ENCODE measurements at places on chromosomes 7 and 10.
A peak's percentile ranks its signal among the peaks of the same experiment; 100 is the strongest.

DNA sequence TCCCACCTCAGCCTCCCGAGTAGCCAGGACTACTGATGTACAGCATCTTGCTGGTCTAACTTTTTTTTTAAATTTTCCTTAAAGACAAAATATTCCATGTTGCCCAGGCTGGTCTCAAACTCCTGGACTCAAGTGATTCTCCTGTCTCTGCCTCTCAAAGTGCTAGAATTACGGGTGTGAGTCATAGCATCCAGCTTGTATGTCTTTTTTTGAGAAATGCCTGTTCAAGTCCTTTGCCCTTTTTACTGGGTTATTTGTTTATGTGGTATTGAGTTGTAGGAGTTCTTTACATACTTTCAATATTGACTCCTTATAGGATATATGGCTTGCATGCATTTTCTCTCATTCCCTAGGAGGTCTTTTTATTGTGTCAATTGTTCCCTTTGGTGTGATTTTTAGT, 486.4 kb downstream of the MAGI2 start:
- no peak for DNase-seq

GRCh38 chr10:102367441-102367840, 28.1 kb upstream of the NFKB2 start:
- DNase-seq = no peak

DNA sequence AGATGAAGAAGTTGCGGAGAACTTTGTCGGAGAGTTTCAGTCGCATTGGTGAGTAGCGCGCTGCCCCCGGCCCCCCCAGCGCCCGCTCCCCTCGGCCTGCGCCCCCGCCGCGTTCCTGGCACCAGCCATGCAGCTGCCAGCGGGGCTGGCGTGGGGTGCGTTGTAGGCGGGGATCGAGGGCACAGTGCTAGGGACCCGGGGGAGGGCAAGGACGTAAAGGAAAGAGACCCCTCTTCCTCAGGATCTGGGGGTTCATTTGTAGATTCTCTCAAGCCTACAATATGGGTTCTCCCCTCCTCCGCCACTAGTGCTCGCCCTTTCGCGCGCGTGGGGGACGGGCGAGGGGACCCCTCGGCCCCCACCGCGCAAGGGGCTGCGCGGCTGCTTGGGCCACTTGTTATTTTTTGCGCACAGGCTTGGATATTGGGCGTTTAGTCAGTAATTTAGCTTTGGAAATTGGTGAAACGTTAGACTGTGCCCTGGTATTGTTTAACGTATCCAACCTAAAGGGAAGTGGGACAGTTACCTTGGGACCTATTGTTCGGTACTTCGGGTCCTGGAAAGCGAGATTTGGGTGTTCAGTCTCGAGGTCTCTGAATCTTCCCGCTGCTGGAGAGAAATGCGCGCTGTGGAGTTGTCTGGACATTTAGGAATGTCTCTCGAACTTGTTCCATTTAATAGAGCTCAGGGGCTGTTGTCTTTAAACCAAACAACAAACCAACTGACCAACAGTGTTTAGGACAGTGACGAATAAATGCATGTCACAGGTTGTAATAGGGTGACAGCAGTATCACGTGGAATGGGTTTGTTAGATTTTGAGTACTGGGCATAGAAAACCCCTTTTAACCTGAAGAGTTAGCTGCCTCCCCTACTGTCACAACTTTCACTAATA, 796 bp downstream of the CDK14 start:
- peak; percentile 16 for DNase-seq

DNA sequence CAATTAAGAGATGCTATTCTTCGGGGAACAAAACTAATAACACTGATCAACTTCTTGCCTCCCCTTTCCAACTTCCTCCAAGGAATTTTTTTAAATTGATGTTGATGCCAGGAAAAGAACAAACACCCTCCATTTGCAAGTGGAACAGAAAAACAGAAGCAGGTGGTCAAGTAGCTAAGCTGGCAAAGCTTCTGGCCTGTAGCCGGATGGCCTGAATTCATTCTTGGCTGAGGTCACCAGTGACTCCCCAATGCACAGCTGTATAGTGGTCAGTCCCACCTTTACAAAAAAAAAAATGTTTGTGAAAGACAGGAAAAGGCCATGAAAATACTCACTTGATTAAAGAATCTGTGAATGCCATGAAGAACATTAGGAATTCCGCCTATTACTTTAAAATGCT, 39.1 kb downstream of the DOCK4 start:
- DNase-seq = no peak
